Amniotic stem cell (primary cell): ENCODE measurements at places on chromosomes 3 and 15.

DNA sequence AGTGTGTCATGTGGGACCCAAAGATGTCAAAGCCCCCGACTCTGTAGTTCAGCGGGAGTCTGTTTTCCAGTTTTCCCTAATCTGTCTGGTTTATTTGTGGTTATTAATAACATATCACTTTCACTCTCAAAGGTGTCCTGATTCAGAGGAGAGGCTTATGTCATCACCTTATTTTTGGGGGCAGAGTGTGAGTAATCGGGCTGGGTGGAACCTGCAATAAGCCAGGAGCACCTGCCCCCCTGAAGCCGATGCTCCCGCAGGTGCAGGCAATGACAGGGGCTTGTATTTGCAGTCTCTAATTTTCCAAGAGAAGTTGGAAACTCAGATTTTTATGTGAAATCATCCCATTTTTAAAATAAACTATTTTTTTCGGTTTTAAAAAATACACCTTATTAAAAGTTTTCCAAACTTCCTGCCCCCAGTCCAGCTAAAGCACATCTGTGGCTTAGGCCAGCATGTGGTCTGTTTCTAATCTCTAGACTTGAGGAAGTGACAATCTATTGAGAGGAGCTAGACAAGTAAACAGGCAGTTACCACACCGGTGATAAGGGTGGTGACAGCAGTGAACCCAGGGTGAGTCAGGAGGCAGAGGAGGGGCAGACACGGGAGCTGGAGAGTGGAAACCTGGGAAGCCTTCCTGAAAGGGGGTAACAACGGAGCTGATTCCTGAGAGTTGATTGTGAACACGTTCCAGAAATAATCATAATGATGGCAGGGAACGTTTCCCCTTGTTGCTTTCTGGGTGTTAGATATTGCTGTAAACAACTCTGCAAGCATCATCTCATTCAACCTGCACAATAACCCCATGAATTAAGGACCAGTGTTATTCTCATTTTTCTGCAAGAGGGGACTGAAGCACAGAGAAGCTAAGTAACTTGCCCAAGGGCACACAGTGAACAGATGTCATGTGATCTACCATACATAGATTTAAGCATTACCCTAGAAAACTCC lies 37.2 kb downstream of the BHLHE40 start:
- DNase-seq, result no peak

DNA sequence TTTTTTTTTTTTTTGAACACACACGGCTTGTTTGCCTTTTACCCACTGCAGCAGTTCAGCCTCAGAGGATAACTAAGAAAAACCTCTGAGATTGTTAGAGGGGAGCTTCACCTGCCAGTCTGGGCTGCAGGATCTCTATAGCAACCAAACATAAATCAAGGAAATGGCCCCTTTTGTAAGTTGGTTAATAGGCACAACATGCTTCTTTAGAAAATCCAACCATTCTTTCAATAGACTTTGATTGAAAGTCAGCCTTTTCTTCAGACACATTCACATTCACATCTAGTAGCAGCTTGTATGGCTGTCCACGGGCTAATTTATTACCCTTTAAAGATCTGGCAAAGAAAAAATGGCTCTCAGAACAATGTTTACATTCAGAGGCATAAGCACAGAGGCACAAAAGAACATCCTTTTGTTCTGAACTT lies 136.6 kb upstream of the RARB start:
- DNase-seq, result no peak

- DNase-seq, result no peak
Measured at GRCh38 chr3:45100981-45101407, 45.2 kb downstream of the CDCP1 start.

DNA sequence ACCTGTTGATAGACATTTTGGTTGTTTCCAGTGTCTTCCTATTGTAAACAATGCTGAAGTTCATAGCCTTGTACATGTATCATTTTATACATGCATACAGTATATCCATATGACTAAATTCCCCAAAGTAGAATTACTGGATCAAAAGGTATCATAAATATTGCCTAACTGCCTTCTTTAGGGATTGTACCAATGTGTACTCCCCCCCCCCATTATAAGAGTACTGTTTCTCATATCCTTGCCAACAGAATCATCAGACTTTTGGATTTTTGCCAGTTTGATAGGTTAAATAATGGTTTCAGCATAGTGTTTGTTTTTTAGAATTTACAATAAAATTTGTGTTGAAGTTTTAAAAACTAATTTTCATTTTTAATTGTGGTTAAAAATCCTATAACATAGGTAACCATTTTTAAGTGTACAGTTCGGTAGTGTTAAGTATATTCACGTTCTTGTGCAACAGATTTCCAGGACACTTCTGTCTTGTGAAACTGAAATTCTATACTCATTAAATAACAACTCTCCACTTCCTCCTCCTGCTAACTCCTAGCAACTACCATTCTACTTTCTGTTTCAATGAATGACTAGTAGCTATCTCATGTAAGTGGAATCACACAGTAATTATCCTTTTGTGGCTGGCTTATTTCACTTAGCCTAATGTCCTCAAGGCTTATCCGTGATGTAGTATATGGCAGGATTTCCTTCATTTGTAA lies 30.8 kb upstream of the MAP3K13 start:
- DNase-seq, result no peak

DNA sequence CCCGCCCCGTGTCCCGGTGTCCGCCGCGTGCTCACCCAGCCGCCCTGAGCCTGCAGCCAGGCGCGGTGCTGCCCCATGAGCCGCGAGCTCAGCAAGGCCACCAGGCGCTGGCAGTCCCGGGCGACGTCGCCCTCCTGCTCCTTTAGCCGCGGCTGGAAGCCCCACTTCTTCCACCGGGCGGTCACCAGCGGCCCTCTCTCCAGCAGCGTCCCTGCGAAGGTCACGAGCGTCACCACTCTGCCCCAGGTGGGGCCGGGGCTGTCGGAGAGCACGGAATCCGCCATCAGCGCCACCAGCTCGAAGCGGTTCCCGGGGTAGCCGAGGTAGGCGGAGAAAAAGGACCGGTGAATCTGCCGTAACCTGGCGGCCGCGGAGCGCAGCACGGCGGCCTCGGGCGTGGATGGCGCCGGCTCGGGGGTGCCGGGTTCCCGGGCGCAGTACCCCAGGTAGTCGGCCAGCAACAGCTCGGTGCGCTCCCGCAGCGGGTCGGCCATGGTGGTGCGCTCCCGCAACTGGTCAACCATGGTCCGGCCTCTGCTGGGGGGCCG lies 298 bp downstream of the BCL2L10 start:
- DNase-seq, result no peak

- no peak for DNase-seq
Measured at GRCh38 chr15:43370310-43370974, 401 bp downstream of the ZSCAN29 start.

DNA sequence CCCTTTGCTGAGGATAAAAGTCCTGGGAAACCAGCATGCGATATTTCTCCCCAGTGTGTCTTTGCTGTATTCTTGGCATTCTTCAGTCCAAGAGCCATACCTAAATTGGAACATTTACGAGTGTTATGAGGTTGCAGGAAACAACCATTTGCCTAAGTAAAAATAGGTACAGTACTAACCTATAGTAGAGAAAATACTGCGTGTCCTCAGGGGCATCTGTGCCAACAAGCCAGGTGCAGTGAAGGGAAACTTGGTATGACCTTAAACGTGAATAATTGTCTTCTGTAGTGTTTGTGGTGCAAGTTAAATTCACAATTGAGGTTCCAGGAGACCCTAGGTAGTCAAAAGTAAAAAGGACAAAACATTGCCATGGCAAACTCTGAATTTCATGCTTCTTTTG lies 12.2 kb downstream of the IL5RA start:
- no peak for DNase-seq
